Parietal lobe (tissue), 2 donors: ENCODE measurements at places on chromosomes 2 and 18. TPM values are rescaled to one million over a fixed set of nuclear protein-coding genes. Genes with fewer than 3 reads are reported as not detected.

MZT2B gene
- 67.0 TPM for total RNA-seq

RAPGEF4 gene
- total RNA-seq, result 27.5 TPM

MYO5B gene
- total RNA-seq, result 39.4 TPM

ASB18 gene
- total RNA-seq, result not detected

NT5DC4 gene
- not detected for total RNA-seq

SGPP2 gene
- 1.3 TPM for total RNA-seq

TIMM21 gene
- 46.3 TPM for total RNA-seq
